ENCODE measurements at places on chromosomes 7 and 10.

- peak; percentile 45 for DNase-seq
These were observed 30.0 kb downstream of the NET1 start for GRCh38 chr10:5442065-5442989.

DNA sequence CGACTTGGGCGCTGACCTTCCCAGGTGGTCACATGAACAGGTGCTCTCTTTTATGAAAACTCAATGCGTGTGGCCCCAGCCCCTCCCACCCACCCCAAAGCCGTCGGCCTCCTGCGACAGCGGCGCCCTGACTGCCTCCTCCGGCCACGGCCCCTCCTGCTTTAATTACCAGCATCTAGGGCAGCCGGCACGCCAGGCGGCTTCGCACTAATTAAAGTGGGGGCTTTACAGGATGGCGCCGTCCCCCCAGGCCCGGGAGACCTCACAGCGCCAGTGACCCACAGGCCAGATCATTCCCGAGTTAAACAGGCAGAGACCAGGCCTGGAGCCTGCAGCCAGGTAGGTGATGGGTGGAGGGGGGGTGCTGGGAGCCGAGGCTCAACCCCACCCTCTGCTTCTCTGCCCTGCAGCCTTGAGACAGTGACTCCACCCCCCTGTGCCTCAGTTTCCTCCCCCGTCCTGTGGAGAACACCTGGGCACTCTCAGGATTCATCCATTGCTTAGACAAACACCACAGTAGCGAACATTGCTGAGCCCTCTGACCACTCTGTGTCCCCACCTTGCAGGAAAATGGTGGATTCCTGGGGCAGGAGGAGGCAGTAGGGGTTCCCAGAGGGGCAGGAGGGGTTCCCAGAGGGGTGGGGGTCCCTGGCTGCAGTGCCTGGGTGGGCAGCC is 100.8 kb downstream of the MICALL2 start:
- DNase-seq = no peak

DNA sequence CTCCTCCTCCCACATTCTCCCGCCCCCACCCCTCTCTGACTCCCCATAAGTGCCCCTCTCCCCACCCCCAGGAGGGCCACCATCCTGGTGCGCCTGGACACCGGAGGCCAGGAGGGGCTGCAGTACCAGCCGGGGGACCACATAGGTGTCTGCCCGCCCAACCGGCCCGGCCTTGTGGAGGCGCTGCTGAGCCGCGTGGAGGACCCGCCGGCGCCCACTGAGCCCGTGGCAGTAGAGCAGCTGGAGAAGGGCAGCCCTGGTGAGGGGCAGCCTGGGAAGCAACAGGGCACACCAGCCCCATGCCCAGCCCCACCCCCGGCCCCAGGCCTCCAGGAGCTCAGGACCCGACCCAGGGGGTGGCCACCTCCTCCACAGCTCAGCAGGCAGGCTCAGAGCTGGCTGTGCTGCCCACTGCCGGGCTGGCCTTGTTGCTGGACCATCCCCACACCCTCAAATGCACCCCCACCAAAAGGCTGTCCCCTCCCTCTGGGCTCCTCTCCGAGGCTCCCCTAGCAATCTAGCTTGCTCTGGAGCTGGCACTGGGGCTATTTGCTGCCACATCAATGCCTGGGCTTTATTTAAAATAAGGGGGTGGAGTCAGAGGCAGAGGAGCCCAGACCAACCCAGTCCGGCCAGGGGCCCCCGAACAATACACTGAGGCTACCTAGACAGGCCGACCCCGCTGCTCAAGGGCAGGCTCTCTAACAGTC is 14.8 kb downstream of the ATG9B start:
- no peak for DNase-seq

- DNase-seq = no peak
These were observed 38.6 kb downstream of the MRC1 start for GRCh38 chr10:17847585-17848296.

- DNase-seq = no peak
These were observed 97.2 kb upstream of the DKK1 start for GRCh38 chr10:52216852-52217251.

DNA sequence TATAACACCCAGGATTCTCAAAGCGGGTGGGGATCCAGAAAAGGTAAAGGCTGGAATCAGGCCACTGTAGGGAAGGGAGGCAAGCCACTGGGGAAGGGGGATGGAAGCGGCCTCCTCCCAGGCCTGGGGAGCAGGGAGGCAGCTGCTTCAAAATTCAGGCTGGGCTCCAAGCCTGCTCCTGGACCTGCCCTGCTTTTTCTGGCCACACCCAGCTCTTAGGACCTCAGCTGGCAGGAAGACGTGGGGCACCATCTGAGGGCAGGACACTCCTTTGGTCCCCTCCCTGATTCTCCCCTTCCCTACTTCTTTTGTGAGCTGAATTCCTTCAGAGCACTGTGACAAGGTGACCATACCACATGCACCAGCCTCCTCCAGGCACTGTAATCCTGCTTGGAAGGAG is 4.6 kb upstream of the LBX1 start:
- DNase-seq = no peak

DNA sequence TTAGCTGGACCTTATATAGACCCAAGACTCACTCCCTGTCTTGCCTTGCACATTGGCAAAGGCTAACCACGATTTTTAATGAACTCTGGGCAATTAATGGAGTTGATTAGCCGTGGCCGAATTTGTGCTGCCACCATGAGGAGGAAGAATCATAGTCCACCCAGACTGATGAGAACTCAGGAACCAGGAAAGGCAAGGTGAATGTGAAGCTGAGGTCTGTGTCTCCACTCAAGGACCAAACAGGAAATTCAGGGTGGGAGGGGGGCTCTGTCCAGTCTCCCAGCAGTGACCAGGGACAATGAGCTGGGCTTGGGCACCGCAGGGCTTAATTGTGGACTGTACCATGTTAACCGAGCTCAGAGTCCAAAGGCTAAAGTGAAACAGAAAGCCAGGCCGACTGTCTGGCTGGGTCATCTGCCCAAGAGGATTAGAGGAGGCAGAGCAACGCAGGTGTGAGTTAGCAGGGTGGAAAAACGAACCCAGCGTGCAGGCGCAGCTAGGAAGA is 127.0 kb upstream of the JCAD start:
- peak; percentile 1 for DNase-seq

GRCh38 chr7:36747280-36748016 is 23.2 kb upstream of the AOAH start:
- DNase-seq = no peak

GRCh38 chr7:90473814-90474213 is 4.4 kb downstream of the PTTG1IP2 start:
- no peak for DNase-seq

- DNase-seq = no peak
These were observed 76.6 kb upstream of the TNRC18 start for GRCh38 chr7:5500056-5500776.

- DNase-seq = no peak
These were observed 337.6 kb downstream of the CCSER2 start for GRCh38 chr10:84665883-84666463.

DNA sequence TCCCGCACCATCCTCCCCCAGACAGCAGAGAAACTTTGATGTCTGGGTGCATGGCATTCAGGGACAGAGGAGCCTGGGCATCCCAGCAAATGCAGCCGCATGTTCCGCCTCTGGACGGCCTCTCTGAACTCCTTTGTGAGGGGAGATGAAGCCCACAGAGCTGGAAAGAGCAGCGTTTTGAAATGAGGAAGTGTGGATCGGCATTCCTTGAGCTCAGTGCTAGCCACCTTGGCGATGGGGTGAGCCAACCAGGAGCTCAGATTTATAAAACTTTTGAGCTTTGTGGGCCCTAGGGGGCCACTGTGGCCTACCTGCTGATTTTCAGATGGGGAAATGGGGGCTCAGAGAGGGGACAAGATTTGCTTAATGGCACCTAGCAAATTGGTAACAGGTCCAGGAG is 126.4 kb upstream of the TCF7L2 start:
- no peak for DNase-seq

- no peak for DNase-seq
These were observed 39.7 kb upstream of the ENO4 start for GRCh38 chr10:116809483-116810119.

DNA sequence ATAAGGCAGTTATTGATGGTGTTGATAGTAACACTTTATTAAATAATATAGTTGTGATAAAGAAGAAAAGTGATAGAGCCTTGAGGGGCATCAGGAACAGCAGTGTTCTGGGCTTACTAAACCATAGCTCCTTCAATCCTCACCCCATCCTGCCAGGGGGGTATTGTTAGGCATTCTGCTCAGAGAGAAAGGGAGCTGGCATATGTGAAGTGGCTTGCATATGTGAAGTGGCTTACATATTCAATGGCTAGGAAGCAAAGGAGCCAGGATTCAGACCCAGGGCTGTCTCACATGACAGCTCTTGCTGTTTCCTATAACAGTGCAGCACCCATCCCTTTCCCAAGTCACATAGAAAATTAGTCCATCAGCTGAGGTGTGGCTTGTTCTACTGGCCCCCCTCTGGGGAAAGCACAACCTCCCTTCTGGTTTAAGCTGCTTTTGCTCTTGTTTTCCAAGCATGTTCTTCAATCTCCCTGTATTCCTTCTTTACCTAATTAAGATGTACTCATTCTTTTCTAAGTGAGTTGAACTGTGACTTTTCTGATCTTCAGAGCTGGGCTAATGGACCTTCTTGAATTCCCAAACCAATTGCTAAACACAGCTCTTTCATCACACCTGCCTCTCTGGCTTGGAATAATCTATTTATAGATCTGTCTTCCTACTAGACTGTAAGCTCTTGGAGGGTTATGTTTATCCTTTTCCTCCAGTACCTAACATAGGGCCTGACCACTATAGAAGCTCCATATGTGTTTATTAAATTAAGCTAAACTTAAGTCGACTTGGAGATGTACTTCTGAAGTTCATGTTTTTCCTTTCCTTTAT is 108.7 kb upstream of the GLI3 start:
- DNase-seq = no peak

GRCh38 chr10:91340613-91341362 is 69.4 kb upstream of the HECTD2 start:
- DNase-seq = no peak

DNA sequence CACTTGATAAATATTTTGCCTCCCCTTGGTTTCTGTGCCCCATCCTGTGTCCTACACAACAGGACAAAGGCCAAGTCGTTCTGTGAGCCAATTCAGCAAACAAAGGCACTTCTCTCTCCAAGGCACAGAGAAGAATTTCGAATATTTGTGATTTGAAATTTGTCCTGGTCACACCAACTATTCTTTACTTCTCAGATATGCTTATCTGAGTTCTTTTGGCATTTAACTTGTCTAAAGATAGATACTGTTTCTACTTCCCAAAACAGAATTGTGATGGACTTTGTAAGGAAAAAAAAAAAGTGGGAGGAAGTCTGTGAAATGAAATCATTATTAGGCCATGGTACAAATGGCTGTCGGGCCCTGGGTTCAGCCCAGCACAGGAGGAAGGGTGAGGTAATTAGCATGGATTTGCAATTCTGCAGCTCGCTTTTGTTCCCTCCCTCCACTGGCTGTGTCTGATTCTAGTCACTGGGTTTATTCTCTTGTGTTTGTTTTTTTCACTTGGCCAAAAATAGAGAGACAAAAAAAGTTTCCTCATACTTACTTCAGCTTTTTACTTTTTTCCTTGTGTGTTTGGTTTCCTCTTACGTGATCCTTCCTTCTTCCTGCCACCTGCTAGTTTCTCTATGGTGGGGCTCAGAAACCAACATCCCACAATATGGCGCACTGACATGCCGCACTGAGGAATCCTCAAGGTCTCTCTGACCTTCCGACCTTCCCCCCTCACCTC is 108.2 kb upstream of the MKLN1 start:
- DNase-seq = no peak

DNA sequence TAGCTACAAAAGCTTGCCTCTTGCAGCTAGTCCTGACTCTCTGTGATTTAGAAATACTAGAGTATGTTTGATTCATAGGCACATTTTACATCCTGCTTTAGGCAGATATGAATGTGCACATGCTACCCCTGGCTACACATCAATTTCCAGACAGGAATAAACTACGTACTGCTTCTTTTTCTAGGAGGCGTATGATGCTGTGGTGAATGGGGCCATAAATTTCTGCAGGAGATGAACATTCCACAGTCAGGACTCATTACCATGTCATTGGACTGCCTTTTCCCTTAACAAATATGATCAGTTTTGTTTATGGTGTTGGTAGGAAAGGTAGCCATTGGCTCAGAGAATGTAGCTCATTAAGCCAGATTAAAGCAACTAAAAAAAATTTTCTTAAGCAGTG is 50.1 kb upstream of the IFRD1 start:
- no peak for DNase-seq

- no peak for DNase-seq
These were observed 33.9 kb downstream of the VWDE start for GRCh38 chr7:12369756-12370155.

DNA sequence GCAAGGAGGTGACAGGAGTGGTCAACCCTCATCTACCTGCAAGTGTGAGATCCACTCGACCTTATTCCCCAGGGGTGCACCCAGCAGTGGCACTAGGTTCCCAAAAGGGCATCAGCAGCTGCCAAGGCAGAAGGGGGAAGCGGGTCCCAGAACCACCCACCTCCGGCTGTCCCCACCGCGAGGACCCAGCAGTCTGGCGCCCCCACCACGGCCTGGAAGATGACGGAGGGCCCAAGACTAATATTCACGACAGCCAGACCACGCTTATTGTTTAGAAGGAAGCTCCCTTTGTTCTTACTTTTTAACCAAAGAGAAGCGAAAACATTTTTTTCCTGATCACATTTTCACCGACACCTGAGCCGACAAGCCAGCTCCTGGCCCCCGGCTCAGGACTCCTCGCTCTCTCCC is 3.6 kb upstream of the EVX1 start:
- DNase-seq = no peak

DNA sequence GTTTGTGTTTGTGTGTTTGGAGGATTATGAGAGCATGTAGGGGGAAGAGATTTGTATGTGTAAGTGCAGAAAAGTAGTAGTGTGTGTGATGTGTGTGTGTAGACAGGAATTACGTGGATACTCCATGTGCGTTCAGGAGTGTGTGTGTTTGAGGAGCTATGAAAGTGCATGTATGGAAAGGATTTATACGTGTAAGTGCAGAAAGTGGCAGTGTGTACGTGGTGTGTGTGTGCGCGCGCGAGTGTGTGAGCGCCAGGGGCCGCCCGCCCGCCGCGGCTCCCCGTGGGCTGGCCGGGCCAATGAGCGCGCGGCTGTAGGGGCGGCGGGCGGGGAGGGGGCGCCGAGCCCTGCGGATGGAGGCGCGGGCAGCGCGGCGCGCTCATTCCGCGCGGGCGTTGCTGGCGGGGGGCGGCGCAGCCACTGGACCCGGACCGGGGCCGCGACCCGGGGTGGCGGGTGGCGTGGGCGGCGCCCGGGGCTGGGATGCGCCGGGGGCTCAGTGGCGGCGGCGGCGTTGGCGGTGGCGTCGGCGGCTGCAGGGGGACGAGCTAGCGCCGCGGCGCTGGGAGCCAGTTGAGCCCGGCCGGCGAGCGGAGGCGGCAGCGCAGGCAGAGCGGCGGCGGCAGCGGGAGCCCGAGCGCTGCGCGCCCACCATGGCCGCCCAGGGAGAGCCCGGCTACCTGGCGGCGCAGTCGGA is at the start of gene BICC1:
TSS of gene BICC1 (plus strand) at position 382 of the 697 bp plus-strand sequence. CDS start at position 654, 272 bp downstream.
- DNase-seq = peak; percentile 5

GRCh38 chr10:100413173-100413572 is 49.6 kb upstream of the WNT8B start:
- DNase-seq = no peak

GRCh38 chr7:80060218-80060806 is 74.3 kb upstream of the GNAI1 start:
- peak; percentile 44 for DNase-seq
